ENCODE measurements at places on chromosomes 4 and X.
A peak's percentile ranks its signal among the peaks of the same experiment; 100 is the strongest.

- DNase-seq: no peak
Measured at GRCh38 chr4:8163026-8163425, 4.4 kb upstream of the ABLIM2 start.

DNA sequence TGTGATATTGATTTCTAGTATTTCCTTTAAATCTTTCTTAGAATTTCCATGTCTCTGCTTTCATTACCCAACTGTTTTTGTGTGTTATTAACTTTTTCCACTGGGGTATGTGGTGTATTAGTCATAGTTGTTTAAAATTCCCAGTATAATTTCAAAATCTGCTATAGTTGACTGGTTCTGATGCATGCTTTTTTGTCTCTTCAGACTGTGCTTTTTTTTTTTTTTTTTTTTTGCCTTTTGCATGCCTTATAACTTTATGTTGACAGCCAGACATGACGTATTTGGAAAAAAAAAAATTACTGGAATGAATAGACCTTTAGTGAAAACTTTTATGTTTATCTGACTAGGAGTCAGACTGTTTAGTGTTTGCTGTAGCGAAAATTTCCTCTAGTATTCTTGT lies 580.4 kb downstream of the ANKRD50 start:
- no peak for DNase-seq

DNA sequence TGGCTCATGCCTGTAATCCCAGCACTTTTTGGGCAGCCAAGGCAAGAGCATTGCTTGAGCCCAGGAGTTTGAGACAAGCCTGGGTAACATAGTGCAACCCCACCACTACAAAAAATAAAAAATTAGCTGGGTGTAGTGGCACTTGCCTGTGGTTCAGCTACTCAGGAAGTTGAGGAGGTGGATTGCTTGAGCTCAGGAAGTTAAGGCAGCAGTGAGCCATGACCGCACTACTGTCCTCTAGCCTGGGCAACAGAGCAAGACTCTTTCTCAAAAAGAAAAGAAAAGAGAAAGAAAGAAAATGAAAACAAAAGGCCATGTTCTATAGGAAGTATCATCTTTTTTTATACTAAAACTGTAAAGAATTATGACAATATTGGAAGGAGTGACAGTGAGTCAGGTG lies 38.5 kb downstream of the NEK1 start:
- DNase-seq: no peak

GRCh38 chr4:52869656-52870055 lies 7.5 kb downstream of the RASL11B start:
- no peak for DNase-seq

DNA sequence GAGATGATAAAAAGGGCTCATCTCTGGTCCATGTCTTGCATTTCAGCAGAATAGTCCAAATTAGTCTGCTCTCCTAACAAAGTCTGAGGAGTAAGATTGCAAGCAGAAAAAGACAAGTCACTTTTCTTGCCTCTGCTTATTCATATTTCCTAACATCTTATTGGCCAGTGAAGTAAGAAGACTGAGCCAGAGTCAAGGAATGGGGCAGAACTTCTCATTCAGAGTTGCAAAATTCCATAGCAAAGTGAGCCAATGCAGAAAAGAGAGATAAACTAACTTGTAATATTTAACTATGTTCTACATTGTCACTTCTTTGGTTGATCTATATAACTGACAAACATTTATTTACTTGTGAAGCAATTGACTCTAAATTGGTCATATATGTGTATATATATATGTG lies 2304.0 kb downstream of the ARAP2 start:
- no peak for DNase-seq

DNA sequence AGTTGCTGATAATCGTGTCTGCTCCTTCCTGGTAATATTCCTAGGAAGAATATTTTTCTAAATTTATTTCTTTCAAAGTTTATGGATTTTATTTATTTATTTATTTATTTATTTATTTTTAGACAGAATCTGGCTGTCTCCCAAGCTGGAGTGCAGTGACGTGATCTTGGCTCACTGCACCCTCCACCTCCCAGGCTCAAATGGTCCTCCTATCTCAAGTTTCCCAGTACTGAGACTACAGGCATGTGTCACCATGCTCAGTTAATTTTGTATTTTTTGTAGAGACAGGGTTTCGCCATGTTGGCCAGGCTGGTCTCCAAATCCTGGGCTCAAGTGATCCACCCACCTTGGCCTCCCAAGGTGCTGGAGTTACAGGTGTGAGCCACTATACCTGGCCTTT lies 48.9 kb downstream of the PDLIM5 start:
- DNase-seq: no peak

DNA sequence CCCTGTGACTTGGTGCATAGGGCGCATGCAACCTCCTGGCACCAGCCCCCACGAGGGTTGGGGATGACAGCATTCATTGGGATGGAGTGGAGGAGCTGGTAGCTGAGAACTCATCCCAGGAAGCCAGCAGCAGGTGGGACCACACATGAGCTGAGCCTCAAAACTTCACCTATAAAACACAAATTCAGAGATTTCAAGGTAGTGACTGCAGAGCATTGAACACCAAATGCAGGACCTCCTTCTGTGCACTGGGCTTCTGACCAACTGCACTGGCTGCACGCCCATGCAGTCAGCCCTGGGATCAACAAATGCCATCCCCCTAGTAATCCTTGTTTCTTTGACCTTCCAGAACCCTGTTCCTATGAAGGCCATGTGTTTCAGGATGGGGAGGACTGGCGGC lies 197.8 kb downstream of the FRAS1 start:
- DNase-seq: no peak

DNA sequence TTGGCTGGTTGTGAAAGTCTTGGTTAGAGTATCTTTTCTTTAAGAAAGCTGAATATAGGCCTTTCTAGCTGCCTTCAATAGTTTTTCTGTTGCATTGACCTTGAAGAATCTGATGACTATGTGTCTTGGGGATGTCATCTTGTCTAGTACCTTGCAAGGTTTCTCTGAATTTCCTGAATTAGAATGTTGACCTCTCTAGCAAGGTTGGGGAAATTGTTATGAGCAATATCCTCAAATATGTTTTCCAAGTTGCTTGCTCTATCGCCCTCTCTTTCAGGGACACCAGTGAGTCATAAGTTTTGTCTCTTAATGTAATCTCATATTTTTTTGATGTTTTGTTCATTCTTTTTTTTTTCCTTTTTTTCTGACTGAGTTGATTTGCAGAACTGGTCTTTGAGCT lies 194.7 kb downstream of the RAB28 start:
- no peak for DNase-seq

- DNase-seq: no peak
Measured at GRCh38 chrX:5057786-5058185, 1170.9 kb downstream of the NLGN4X start.

GRCh38 chr4:1041147-1041935 lies 29.9 kb downstream of the FGFRL1 start:
- no peak for DNase-seq

DNA sequence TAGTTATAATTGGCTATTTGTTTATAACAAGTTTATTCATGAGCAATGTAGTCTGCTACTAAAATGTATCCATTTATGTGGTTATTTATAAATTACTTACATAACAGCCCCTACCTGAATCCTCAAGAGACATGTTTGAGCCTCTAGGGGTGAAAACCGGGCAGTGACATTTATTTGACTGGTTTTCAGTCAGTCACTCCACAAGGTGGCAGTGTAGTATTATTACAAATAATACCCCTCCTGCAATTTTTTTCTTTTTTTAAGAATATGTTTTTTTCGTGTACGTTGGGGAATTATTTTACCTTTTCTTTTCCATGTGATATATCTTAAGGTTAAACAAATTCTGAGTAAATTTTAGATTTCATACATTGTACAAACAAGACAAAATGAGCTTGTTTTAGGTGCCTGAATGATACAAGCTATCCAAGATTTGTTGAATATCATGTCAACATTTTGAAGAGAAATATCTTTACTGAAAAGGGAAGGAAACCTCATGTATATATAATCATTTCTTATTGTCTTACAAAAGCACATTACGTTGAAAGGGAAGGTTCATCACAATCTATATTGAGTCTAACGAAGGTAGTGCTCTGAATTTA lies 598.7 kb upstream of the TECRL start:
- no peak for DNase-seq

DNA sequence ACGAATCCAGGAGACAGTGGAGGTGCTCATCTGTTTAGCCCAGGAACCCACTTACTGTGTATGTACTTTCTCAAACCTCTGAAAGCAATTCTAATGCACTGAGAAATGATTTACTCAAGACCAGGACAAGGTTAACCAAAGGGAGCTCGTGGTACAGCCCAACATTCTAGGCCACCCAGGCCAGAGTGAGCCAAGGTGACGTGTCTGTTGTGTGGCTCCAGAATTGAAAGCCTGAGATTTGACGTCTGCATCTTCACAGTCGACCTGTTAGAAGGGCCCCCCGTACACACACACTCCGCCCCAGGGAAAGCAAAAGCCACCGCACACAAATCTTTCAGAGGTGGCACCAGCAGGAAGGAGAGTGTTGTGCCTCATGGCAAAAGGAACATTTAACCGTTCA lies 2.3 kb downstream of the MAP3K15 start:
- no peak for DNase-seq

- DNase-seq: no peak
Measured at GRCh38 chr4:114519368-114519767, 79.2 kb upstream of the UGT8 start.

DNA sequence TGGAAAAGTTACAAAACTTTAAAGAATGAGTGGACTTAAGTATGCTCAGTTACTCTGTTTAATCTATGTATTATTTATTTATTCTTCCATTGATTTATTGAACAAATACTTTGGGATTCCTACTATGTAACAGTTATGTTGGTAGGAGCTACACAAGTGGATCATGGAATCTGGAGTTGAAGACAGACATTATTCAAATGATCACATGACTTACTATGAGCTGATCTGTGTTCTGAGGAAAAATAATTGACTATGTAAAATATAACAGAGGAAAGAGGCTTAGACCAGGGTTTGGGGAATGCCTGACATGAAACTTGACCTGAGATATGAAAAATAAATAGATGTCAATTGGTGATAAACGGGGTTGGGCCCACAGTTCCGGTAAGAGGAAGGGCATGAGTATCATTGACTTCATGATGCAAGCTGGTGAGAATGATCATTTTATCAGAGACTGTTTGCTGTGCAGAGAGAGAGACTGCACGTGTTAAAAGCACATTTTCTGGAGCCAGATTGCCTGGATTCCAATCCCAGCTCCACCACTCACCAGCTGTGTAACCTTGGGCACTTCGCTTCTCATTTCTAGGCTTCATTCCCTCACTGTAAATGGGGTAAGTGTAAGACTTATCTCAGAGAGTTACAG lies 179.0 kb downstream of the SPCS3 start:
- no peak for DNase-seq

- DNase-seq: no peak
Measured at GRCh38 chrX:8341814-8342590, 122.6 kb upstream of the VCX3B start.

DNA sequence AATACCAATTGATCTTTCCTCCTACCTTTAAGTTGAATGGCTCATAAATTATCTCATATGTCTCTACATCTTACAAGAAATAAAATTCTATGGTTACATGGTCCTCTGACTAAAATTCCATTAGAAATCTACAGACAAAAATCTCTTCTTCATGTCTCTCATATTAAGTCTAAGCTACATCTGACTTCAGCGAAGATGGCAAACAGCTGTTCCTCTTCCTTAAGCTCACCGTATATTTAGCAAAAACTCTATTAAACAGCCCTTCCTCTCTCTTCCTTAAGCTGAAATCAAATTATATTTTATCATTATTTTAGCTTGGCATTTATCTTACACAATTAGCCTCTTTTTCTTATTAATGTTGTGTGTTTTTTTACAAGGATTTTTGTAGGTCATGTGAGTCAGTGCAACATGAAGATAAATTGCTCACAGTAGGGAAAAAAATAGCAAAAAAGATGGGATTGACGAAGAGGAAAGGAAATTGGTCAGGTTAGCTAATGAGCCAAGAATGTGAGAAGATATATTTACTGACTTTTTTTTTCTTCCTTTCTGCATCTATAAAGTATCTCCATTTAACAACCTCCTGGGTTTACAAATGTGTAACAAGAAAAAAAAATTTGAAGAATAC lies 2412.8 kb downstream of the ARAP2 start:
- DNase-seq: no peak

DNA sequence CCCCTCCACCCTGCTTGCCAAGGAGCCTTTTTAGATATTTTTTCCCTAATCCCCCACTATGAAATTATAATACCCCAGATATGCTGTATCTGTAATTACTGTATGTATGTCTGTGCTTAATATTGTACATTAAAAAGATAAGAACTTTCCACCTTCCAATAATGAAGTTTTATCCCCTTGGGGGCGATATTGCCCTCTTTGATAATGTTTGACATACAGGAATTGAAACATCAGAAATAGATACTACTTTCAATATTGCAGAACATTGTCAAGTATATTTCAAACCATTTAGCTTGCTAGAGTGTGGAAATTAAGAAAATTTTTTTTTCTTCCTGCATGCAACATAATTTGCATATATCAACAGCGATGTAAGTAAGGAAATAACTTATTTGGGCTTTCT lies 58.9 kb downstream of the NAF1 start:
- no peak for DNase-seq

DNA sequence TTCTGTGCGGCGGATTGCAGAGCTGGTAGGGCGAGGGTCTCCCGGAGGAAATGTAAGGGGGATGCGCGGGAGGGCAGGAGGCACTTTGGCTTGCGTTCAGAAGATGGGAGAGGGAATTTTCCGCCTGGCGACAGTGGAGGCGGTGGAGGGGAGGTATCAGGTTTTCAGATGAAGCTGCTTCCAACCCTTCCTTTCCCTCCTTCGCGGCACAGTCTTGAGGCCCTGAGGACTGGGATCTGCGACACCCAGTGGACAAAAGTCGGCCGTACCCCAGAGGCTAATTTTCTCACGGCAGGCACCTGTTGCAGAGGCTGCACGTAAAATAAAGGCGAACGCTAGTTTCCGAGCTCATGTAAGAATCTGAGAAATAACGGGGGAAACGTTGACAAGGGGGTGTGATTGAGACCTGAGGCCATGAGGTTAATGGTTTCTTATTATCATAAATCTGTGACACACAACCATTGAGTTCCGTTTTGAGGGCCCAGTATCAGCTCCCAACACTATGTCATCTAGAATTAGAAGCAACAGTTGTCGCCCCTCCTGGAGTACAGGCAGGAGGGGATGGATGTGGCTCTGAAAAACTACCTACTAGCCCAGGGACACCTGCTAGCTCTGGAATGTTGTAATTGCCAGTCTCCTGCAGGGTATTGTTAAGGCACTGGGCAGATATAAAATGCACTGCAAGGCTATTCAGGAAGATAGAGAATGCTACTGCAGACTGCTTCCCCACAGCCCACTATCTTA lies 1.1 kb downstream of the ZCCHC18 start:
- peak; percentile 39 for DNase-seq

DNA sequence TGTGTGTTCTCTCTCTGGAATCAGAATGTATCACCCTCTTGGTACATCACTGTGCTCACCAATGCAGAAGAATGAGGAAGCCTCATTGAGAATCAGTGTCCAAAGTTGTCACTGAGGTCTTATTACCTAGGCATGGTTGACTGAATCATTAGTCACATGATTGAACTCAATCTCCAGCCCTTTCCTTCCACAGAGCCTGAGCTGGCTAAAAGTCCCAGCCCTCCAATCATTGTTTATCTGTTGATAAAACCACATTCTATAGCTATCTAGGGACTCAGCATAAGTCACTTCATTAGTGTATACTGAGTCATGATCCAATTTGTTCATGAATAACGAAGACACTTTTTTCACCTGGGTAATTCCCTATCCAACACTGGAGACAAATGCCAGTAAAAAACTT lies 396.8 kb downstream of the TRAM1L1 start:
- no peak for DNase-seq

Data from effector memory CD8-positive, alpha-beta T cell (primary cell).